Caco-2 (cell line): ENCODE measurements at places on chromosomes 4 and X. TPM values are rescaled to one million over a fixed set of nuclear protein-coding genes. Genes with fewer than 3 reads are reported as not detected.

Gene DCAF16
- total RNA-seq = 52.3 and 55.3 TPM in 2 replicates

Gene STPG2
- not detected in 2 replicates for total RNA-seq

Gene ARMCX1
- total RNA-seq = not detected in 2 replicates

Gene QRFPR
- not detected in 2 replicates for total RNA-seq

Gene VCX2
- not detected in 2 replicates for total RNA-seq

Gene MAGEC2
- total RNA-seq = not detected in 2 replicates

Gene LANCL3
- total RNA-seq = 0.02 TPM in 1 of 2 replicates, not detected in the other

Gene SLC4A4
- 0.29 and 0.49 TPM in 2 replicates for total RNA-seq

Gene TDO2
- total RNA-seq = 1.6 and 4.7 TPM in 2 replicates

Gene COL4A5
- 48.1 and 49.8 TPM in 2 replicates for total RNA-seq

Gene SOWAHD
- total RNA-seq = 2.0 and 2.2 TPM in 2 replicates

Gene FSTL5
- total RNA-seq = 1.6 and 1.9 TPM in 2 replicates

Gene HSPA4L
- 3.3 and 3.6 TPM in 2 replicates for total RNA-seq

Gene DCAF4L1
- 0.23 and 0.36 TPM in 2 replicates for total RNA-seq

Gene CASP6
- total RNA-seq = 35.9 and 36.7 TPM in 2 replicates

Gene IDUA
- 26.4 and 26.9 TPM in 2 replicates for total RNA-seq

Gene PDE6B
- total RNA-seq = not detected in 2 replicates
